Fibroblast of lung (primary cell): ENCODE measurements at places on chromosomes 1 and 21.

GRCh38 chr21:25733859-25734653 is 648 bp downstream of the ATP5PF start:
- peak; percentile 48 for DNase-seq
- H3K36me3 ChIP-seq: no peaks in the 10 kb centered on the region
- peaks cover 3% of the 10 kb centered on the region for H3K4me1 ChIP-seq
- no peaks in the 10 kb centered on the region for H3K27me3 ChIP-seq

DNA sequence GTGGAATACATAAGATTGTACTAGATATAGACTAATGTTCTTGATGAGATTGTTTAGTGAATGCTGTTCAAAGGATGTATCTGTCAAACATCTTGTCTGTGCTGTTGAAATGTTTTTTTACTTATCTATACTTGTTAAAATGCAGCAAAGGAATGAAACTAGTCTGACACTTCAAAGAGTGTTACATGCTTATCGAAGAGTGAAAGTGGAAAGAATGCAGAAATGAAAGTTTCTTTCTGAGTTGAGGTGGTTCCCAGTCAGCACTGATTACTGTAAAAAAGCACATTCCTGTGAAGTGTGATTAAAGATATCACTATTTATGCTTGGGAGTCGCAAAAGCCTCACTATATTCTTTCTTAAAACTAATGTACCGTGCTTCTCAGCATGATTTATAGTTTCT is 1225.2 kb downstream of the NCAM2 start:
- no peak for DNase-seq
- no peak overlapping the region for H3K27ac ChIP-seq
- no peak overlapping the region for H3K4me3 ChIP-seq
- no peaks in the 10 kb centered on the region for H3K4me1 ChIP-seq
- H3K36me3 ChIP-seq: no peaks in the 10 kb centered on the region

- H3K27ac ChIP-seq: no peak overlapping the region
- H3K36me3 ChIP-seq: no peaks in the 10 kb centered on the region
- H3K27me3 ChIP-seq: no peaks in the 10 kb centered on the region
- no peak overlapping the region for H3K4me3 ChIP-seq
These were observed 10.3 kb upstream of the TTF2 start for GRCh38 chr1:117049857-117050256.

DNA sequence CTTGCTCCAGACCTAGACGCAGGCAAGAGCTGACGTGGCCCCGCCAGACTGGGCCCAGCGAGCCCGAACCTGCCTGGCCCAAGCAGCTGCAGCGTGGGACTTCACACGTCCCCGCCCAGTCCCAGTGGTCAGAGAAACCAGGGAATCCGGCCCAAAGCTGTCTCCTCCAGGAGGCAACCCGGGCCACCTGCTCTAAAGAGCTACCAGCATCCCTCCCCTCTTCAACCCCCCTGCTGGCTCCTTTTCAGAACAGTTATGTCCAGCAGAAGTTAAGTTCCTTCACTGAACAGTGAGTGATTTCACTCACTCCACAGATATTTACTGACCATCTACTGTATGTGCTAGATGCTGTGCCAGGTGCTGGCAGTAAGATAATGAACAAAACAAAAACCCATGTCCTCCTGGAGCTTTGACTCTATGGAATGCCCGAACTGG is 2.1 kb upstream of the EFNA1 start:
- H3K4me1 ChIP-seq: peaks cover 2% of the 10 kb centered on the region
- peaks cover 55% of the 10 kb centered on the region for H3K27me3 ChIP-seq
- no peaks in the 10 kb centered on the region for H3K36me3 ChIP-seq
- H3K27ac ChIP-seq: no peak overlapping the region
- H3K4me3 ChIP-seq: no peak overlapping the region

DNA sequence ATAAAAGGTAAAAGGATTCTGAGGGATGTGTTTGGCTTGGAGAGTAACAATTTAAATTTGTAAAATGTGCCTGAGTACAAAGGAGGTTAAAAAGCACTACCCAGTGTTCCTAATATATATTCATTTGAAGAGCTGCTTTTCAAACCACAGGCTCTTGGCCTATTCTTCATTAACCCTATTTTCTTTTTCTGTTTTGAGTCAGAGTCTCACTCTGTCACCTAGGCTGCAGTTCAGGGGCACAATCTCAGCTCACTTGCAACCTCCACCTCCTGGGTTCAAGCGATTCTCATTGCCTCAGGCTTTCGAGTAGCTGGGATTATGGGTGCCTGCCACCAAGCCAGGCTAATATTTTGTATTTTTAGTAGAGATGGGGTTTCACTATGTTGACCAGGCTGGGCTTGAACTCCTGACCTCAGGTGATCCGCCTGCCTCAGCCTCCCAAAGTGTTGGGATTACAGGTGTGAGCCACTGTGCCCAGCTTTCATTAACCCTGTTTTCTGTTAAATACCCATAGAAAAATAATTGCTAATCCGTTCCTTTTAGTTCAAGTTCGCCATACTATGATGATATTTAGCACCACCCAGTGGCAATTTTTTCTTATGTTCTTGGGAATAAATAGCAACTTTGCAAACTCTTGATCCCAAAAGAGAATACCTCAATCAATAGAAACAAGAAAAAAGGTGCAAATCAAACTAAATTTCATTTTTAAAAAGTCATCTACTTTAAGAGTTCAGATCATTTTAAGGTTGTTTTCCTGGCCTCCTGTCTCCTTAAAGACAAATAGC is 30.5 kb downstream of the ZBTB8OS start:
- peak; percentile 11 for DNase-seq
- H3K27me3 ChIP-seq: no peaks in the 10 kb centered on the region
- H3K4me3 ChIP-seq: no peak overlapping the region
- H3K27ac ChIP-seq: no peak overlapping the region
- no peaks in the 10 kb centered on the region for H3K4me1 ChIP-seq

- H3K36me3 ChIP-seq: no peaks in the 10 kb centered on the region
- H3K4me3 ChIP-seq: no peak overlapping the region
- no peaks in the 10 kb centered on the region for H3K27me3 ChIP-seq
These were observed 140.3 kb downstream of the FOXD2 start for GRCh38 chr1:47578026-47578720.

- H3K27ac ChIP-seq: peak overlapping the region; percentile 96
- H3K36me3 ChIP-seq: peaks cover 3% of the 10 kb centered on the region
These were observed 1.8 kb upstream of the ADAMTS1 start for GRCh38 chr21:26847002-26847401.

GRCh38 chr1:233240829-233241682 is 54.5 kb downstream of the PCNX2 start:
- H3K4me1 ChIP-seq: no peaks in the 10 kb centered on the region
- no peaks in the 10 kb centered on the region for H3K36me3 ChIP-seq
- DNase-seq: peak; percentile 30
- no peaks in the 10 kb centered on the region for H3K27me3 ChIP-seq
- H3K27ac ChIP-seq: no peak overlapping the region

DNA sequence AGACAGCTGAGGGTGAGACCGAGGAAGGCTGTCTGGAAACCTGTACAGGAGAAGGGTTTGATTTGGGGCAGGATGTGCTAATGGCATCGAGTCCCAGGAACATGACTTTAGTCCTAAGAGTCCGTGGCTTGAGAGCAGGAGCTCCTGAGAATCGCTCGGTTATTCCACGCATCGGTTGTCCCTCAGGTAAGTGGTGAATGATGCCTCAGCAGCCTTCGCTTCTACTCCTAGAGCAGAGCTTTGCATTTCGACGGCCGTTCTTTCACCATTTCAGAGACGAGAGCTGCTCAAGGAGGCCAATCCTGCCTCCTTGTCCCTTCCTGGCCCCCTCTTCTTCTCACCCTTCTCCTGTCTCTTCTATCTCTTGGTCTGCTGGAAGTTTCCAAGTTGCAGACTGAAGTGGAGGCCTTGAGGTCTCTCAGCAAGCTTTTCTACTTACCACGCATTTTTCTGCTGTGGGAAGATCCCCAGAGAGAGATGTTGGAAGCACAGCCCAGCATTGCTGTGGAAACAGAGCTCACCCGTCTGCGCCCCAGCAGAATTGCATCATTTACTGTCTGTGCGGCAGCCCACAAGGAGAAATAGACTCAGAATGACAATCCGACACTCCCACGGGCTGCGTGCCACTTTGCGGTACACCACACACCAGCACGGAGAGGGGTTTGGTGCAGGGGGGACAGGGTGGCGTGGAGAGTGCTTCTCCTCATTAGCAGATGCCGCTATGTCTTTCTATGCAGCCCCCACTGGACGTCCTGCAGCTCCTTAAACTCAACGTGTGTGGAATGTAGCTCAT is 270.7 kb upstream of the C1orf174 start:
- no peaks in the 10 kb centered on the region for H3K4me1 ChIP-seq
- no peaks in the 10 kb centered on the region for H3K27me3 ChIP-seq
- H3K36me3 ChIP-seq: no peaks in the 10 kb centered on the region

DNA sequence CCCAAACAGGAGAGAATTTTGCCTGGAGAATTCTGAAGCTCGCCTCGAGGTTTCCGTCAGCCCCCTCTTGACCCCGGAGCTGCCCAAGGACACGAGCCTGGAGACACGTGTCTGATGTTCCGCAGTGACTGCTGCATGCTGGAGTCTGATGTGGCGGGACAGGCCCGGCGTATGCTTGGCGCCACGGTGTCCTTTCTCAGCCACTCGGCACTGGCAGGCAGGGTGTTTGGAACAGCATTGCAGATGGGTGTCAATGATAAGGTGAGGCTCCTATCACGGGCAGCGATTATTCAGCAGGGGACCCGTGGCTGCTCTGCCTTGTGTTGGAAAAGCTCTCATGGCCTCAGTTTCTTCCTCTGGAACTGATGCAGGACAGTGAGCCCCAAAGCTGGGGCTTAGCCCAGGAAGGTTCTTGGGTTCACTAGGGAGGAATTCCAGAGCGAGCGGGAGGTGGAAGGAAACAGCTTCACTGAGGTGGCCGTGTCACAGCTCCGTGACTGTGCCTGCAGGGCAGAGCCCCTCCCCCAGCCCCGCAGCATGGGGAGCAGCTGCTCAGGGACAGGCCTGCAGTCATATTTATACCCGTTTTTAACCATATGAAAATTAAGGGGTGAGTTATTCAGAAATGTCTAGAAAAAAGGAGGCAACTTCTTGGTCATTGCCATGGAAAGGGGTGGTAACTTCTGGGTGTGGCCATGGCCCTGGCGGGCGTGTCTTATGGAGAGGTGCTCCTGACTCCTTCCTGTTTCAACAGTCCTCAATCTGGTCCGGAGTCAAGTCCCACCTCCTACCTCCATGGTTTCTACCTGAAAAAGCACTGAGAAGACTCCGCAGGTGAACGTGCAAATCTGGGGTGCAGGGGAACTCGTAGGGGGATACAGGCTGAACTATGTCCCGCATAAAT is 123.4 kb downstream of the SIK1 start:
- no peaks in the 10 kb centered on the region for H3K4me1 ChIP-seq
- no peak overlapping the region for H3K27ac ChIP-seq
- no peak overlapping the region for H3K4me3 ChIP-seq
- no peak for DNase-seq
- no peaks in the 10 kb centered on the region for H3K27me3 ChIP-seq
